ENCODE measurements at places on chromosomes 7 and 10.

DNA sequence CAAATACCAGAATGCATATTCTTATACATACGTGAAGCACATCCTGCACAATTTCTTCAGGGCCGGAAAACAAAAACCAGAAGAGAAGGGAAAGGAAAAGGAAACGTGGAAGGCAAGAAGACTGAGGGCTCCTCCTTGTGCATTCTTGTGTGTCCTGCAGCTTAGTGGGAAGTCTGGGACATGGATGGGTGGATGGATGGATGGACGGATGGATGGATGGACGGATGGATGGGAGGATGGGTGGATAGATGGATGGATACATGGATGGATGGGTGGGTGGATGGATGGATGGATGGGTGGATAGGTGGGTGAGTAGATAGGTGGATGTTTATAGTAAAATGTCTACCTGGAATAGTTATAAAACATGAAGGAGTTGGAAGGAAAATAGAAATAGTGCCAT, 30.8 kb upstream of the SLC35B4 start:
- no peak for DNase-seq

GRCh38 chr10:114131094-114131493, 42.9 kb downstream of the CCDC186 start:
- peak; percentile 37 for DNase-seq

DNA sequence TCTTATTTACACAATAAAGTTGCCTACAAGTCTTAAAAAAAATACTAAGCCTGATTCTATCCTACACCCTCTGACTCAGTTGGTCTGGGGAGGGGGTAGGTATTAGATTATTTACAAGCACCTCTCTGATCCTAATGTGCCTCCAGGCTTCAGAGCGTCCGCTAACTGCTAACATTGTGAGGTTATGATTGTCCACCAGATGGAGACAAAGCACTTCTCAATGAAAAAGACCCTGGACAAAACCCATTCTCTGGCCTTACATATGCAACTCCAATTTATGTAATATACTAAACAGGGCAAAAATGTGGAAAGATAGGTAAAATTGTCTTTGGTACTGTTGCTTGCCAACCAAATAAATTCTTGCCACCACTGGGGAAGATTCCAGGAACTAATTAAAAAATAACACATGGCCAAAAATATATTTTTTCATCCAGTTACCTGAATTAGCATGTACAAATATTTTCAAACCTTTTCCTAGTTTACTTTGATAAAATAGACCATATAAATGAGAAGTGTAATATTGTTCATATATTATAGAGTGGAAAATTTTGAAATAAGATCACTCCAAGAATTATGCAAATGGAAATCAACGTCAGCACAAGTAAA, 92.4 kb downstream of the KIF20B start:
- DNase-seq: peak; percentile 90

DNA sequence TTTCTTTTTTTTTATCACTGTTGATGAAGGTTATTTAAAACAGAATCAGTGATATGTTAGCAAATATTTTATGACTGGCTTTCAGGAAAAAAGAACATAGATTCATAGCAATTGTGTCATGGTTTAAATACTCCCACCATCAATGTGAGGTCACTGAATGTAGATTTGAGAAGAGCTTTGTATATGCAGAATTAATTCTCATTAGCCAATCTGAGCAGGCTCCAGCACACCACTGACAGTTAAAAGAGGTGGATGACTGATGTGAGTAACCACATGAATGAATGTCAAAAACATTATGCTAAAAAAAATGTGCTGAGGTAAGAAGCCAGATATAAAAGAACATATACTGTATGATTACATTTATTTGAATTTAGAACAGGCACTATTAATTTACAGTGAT, 174.8 kb upstream of the KAT6B start:
- DNase-seq: no peak

GRCh38 chr10:13563481-13564445, 23.0 kb upstream of the PRPF18 start:
- DNase-seq: no peak

DNA sequence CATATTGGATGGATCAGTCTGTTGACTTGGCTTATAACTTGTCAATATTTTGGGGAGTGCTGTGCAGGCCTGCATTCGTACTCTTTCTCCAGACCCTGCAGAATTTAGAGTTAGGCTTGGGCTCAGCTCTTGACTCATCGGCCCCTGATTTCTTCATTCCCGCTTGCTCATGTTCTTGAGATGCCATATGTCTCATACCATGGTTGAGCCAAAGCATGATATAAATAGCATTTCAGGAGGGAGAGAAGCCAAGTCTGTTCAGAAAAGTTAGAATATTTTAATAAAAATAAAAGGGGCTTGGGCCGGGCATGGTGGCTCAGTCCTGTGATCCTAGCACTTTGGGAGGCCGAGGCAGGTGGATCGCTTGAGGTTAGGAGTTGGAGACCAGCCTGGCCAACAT, 898.1 kb downstream of the TYW1 start:
- no peak for DNase-seq

- DNase-seq: no peak
Measured at GRCh38 chr10:45997557-45997956, 25.3 kb downstream of the TIMM23 start.

DNA sequence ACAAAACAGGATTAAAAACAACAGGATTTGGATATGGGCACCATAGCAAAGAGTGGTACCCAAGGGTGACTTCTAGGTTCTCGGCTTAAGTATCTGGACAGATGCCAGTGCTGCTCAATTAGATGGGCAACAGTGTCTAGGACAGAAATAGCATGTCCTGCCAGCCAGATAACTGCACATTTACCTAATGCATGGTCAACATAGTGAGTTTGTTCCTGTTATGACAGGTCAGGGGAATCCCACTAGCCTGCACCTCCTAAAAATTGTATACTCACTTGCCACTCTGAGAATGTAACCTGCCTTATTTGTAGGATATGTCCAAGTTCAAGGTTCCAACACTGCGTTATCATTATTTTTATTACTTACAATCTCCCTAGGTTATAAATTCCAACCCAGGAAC, 471.7 kb downstream of the GRM8 start:
- no peak for DNase-seq

GRCh38 chr7:116583653-116584052, 58.8 kb downstream of the CAV1 start:
- DNase-seq: no peak

GRCh38 chr7:157490465-157490912, 153.7 kb downstream of the DNAJB6 start:
- peak; percentile 90 for DNase-seq

DNA sequence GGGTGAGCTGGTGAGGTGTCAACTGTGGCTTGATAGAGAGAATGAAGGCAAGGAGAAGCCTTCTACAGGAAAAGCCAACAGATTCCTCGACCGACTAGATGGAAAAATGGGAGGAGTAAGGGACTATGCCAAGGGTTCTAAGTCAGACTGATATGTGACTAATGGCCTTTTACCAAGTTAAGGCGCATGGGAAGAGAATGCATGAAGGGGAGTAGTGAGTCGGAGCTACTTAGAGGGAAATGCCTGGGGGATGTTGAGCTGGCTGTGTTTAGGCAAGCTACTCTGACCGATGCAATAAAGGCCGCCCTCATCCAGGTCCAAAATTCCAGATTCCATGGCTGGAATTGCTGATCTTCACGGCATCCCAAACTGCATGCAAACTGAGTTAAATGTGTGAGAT, 48.2 kb downstream of the APBB1IP start:
- DNase-seq: no peak

DNA sequence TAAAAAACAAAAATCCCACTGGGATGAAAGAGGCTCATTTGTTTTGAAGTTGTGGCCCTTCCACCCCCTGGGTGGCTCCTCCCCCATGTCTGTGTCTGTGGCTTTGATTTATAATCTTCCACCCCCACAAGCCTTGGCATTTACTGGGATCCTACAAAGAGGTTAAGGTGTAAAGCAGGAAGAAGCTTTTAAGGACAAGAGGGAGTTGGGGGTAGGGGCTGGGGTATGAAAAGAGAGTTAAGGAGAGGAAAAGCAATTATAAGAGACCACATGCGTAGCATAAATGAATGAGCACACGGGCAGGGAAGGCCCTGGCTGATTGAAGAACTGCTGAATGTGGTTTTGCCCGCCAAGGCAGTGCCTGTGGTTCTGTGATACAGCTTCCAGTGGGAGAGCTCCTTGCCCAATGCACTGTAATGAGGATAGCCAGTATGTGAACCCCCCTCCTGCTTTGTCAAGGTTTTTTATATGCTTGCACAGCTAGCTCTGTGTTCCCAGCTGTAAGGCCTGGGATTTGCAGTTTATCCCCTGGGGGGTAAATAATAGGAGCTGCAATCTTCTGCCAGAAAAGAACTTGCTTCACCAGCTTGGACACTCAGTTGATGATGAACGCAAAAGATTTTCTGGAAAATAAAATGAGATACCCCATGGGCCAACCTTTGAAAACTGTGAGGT, 34.7 kb upstream of the KMT2E start:
- no peak for DNase-seq
